ENCODE measurements at places on chromosomes 12 and 14.

GRCh38 chr14:31876741-31877140 lies 200.4 kb upstream of the ARHGAP5 start:
- DNase-seq: no peak

- no peak for DNase-seq
Observed at GRCh38 chr14:103058164-103059055, 1.1 kb upstream of the CDC42BPB start.

GRCh38 chr12:42372154-42372791 lies 46.3 kb downstream of the PPHLN1 start:
- no peak for DNase-seq

- DNase-seq: no peak
Observed at GRCh38 chr12:51635346-51635745, 44.3 kb downstream of the SCN8A start.

GRCh38 chr12:21697904-21698630 lies 40.4 kb upstream of the LDHB start:
- peak; percentile 11 for DNase-seq

- no peak for DNase-seq
Observed at GRCh38 chr14:80493620-80494019, 282.3 kb upstream of the DIO2 start.

DNA sequence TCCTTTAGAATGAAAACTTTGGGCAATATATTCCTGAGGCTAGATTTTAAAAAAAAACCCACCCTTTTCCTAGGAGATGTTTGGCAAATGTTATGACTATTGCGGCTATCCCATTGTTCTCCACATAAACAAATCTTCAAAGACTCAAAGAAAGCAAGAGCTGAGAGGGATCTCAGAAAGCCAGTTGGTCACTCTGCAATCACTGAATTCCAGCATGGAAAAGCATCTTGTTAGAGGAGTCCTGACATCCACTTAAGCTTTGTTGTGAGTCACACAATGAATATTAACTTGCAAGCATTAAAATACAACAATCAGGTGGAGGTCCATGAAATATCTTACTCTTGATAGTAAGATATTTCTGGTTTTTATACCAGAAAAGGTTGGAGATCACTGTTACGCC lies 11.0 kb upstream of the PTPRB start:
- DNase-seq: no peak

GRCh38 chr12:112617153-112617505 lies 174.4 kb upstream of the RPH3A start:
- DNase-seq: no peak

- DNase-seq: no peak
Observed at GRCh38 chr14:53004976-53005375, 54.1 kb upstream of the FERMT2 start.

GRCh38 chr12:86838711-86839110 lies 582.5 kb upstream of the MGAT4C start:
- DNase-seq: no peak

- no peak for DNase-seq
Observed at GRCh38 chr14:32367516-32367915, 38.4 kb downstream of the AKAP6 start.

GRCh38 chr14:101026341-101026740 lies 122.8 kb upstream of the RTL1 start:
- DNase-seq: no peak

GRCh38 chr12:46950094-46950493 lies 124.3 kb upstream of the SLC38A4 start:
- DNase-seq: no peak

GRCh38 chr12:46661110-46661845 lies 164.5 kb downstream of the SLC38A4 start:
- DNase-seq: peak; percentile 85

- peak; percentile 16 for DNase-seq
Observed at GRCh38 chr12:100668945-100669536, 95.6 kb downstream of the GAS2L3 start.

DNA sequence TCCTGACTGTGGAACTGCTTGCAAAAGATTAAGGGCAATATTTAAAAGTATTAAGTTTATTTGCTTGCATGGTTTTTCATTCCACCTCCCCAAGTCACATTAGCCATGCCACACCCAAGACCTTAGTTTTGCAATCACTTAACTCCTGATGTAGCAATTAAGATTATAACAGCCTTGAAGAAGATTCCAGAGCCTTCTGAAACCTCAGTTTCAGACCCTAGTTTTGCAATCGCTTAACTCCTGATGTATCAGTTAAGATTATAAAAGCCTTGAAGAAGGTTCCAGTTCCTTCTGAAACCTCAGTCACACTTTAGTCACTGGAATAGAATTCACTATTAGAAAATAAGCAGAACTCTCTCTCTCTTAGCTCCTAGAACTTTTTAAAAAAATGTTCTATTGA lies 42.7 kb upstream of the DCN start:
- DNase-seq: no peak

GRCh38 chr14:76901171-76902055 lies 75.2 kb downstream of the LRRC74A start:
- no peak for DNase-seq

- DNase-seq: no peak
Observed at GRCh38 chr12:29783773-29784666, at the start of gene TMTC1. TSS of gene TMTC1 (minus strand) at chr12:29783942. CDS start at chr12:29783751, 191 bp downstream.

- no peak for DNase-seq
Observed at GRCh38 chr14:101666264-101666663, 95.2 kb upstream of the PPP2R5C start.

- DNase-seq: no peak
Observed at GRCh38 chr12:89529738-89530137, 3.9 kb upstream of the POC1B start.

GRCh38 chr14:59271734-59272133 lies 83.3 kb downstream of the DAAM1 start:
- DNase-seq: no peak

DNA sequence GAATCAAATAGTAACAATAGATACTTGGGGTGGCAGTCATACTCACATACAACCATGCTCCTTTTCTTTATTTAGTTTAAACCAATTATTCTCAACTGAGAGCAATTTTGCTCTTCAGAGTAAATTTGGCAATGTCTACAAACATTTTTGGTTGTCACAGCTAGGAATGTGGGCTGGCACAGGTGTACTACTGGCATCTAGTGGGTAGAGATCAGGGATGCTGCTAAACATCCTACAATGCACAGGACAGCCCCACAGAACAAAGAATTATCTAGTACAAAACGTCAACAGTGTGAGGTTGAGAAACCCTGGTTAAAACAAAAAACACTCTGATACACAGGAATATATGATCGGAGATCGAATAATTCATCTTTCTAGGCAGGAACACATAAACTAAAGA lies 186.5 kb downstream of the NELL2 start:
- DNase-seq: no peak

- DNase-seq: no peak
Observed at GRCh38 chr12:100741084-100741711, 53.4 kb upstream of the ANO4 start.

DNA sequence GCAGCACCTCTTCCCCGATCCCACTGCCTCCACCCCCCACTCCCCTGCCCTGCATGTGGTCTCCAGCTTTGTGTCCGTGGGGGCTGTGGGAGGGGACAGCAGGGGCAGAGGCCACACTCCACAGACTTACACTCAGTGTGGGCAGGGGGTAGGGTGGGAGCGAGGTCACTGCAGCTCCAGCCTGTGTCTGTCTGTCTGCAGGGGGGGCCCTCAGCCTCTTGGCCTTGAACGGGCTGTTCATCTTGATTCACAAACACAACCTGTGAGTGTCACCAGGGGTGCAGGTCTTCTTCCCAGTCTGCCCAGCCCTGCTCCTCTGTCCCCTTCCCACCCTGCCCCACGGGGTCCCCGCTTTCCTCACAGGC lies 6.5 kb downstream of the NOC4L start:
- no peak for DNase-seq

DNA sequence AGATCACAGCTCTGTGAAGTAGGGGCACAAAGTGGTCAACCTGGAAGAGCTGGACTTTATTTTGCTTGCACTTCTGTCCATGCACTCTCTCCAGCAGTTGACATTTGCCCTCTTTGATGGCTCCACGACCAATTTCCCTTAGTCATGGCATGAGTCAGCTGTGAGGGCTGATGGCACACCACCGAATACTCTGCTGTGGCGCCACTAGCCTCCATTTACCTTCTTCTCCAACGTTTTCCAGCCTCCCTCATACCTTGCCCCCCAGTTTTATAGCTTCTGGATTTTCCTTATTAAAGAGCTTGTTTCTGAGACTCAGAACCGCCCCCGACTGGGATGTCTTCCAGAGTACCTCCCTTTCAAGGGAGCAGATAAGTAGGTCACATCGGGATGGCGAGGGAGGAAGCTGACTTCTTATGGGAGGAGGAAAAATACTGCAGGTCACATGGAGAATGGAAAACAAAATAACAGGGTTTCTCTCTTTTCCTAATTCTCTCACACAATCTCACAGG lies 17.6 kb downstream of the NINJ2 start:
- no peak for DNase-seq

DNA sequence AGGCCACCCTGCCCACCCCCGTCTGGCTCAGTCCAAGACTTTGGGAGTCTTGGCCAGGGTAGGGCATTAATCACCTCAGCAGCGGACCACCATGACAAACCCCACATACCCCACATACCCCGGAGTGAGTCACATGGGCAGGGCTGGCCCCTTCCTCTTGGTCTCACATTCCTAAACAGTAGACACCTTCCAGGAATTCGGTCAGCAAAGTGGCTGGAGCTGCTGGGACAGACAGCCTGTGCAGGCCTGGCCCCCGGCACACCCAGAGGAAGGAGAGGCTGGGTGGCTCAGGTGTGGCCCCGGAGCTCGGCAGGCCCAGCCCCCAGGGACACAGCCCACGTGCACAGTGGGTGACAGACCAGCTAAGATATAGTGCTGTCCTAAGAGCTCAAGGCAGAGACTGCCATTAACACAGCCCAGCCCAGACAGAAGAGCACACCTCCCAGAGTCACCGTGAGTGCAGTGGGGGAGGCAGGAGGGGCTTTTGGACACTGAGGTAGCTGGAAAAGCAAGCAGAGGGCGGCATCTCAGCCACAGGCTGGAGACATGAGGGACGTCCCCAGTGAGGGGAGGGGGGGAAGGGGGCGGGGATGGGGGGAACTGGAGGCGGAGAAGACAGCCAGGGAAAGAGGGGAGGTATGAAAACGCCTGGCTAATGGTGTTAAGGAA lies 24.0 kb downstream of the CCDC85C start:
- no peak for DNase-seq

- no peak for DNase-seq
Observed at GRCh38 chr12:107510211-107510610, 175.4 kb upstream of the PWP1 start.

DNA sequence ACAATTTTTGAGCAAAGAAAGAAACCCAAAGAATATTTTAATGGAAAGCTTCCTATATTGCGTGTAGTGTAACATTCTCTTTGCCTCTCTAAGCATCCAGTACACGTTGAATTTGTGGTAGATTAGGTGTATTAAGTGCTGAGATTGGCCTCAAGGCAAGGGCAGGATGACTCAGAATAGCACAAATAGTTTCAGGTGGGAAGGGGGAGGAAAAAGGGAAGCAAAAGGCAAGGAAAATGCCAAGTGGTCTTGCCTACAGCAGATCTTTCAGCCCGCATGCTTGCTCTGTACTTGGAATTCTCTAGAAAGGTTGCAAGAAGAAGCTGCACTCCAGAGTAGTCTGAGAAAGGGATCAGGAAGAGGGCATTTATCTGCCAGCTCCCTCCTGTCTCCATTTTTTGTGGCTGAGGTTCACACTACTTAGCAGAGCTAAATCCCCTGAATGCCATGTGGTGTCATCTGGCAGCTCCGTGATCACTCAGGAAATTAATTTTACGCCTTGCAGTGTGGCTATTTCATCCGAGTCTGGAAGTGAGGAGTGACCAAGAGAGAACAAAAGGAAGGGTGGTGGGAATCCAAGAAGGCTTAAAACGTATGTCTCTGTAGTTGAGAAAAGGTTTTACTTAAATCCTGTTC lies 28.5 kb downstream of the CDKN1B start:
- no peak for DNase-seq

GRCh38 chr14:88546621-88547385 lies 8.0 kb downstream of the PTPN21 start:
- peak; percentile 58 for DNase-seq

DNA sequence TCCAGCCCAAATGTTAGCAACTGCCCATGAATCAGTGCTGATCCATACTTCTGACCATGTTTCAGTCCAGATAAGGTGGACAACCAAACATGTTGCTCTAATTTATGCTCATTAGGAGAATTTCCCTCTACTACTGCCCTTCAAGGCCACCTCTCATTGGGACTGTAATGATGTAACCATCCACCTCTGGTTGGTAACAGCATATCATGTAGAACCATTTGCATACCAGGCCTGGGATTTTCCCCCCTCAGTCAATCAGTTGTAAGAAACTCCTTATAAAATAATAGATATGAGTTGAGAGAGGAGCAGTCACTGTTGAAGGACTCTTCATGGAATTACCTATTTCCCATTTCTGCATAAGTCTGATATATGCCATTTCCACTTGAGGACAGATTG lies 17.8 kb upstream of the YAF2 start:
- DNase-seq: no peak

- DNase-seq: no peak
Observed at GRCh38 chr12:69129564-69129963, 109.8 kb upstream of the CPSF6 start.

GRCh38 chr14:64060648-64061096 lies 207.9 kb downstream of the SYNE2 start:
- DNase-seq: no peak

- peak; percentile 65 for DNase-seq
Observed at GRCh38 chr14:74583689-74584434, 28.2 kb downstream of the LTBP2 start.

- DNase-seq: no peak
Observed at GRCh38 chr12:53749986-53750811, 1.6 kb downstream of the CISTR start.

- DNase-seq: no peak
Observed at GRCh38 chr12:23729359-23729758, 220.1 kb downstream of the SOX5 start.

DNA sequence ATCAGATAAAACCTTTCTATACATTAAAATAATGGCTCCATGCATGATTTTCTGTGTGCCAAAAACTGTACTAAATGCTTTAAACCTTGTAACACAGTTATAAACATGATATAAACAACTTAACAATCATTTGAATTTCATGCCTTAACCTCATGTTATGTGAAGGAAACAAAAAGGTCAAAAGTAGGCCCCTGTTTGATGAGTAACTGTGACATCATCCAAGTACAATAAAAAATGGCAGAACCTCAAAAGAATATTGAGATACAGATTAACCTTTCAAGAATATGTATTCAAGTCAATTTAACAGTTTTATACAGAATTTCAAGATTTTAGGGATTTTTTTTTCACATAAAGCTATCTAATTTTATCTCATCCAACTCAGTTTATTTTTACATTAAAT lies 310.7 kb upstream of the DCN start:
- no peak for DNase-seq

GRCh38 chr12:117890137-117890536 lies 78.7 kb downstream of the KSR2 start:
- no peak for DNase-seq

- DNase-seq: no peak
Observed at GRCh38 chr14:73462048-73462715, 3.8 kb upstream of the NUMB start.
